ENCODE measurements at places on chromosomes 16 and 17.

- DNase-seq = no peak
Measured at GRCh38 chr17:35212668-35213067, 18.5 kb upstream of the SLC35G3 start.

DNA sequence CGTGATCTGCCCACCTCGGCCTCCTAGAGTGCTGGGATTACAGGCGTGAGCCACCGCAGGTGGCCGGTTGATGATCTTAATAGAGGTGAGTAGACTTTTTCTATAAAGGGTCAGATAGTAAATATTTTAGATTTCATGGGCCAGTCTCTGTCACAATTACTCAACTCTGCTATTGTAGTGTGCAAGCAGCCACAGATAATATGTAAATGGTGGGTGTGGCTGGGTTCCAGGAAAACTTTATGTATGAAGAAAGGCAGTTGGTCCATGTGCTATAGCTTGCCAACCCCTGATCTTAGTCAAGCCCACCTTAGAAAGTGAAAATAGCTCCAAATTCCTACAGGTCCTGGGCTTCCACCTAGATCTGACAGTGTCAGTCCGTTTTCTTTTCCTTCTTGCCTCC, 94.9 kb upstream of the PMFBP1 start:
- DNase-seq = no peak

GRCh38 chr17:77728871-77729270, 229.6 kb upstream of the TNRC6C start:
- DNase-seq = no peak

GRCh38 chr17:35700150-35700549, 31.3 kb upstream of the RASL10B start:
- no peak for DNase-seq

DNA sequence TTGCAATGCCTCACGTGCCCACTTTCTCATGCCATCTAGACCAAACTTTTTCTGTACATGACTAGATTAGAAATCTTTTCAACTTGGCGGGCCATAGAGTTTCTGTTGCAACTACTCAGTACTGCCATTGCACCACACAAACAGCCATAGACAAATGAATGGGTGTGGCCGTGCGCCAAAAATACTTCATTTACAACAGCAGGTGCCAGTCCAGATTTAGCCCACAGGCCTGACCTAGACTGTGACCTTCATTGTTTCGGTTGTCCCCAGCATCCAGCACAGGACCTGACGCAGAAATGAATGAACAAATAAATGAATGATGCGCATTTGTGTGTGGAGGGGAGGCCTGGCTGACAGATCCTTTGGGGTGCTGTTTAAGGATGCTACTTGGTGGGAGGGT, 14.3 kb upstream of the PDK2 start:
- no peak for DNase-seq

GRCh38 chr16:66095676-66096075, 270.8 kb upstream of the CDH5 start:
- no peak for DNase-seq

GRCh38 chr16:72723781-72724180, 324.1 kb downstream of the ZFHX3 start:
- DNase-seq = no peak

DNA sequence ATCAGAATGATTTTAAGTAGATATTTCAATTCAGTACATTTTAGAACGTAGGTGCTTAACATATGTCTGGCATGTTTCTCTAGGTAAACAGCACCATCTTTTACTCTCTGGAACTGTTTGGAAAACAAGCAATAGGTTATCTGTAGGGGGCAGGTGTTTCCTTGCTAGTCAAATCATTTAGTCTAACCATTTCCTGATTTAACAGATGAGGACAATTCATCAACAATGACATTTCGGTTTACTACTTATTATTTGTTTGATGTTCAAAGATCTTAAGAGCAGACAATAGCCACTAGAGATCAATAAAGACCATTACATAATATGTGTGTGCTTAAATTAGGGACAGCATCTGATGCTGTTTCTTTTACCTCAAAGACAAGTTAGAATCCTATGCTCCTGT, 173.1 kb downstream of the CEP112 start:
- DNase-seq = no peak

GRCh38 chr17:46770439-46770817, 48.1 kb downstream of the WNT3 start:
- DNase-seq = no peak

GRCh38 chr16:807347-808084, 7.0 kb upstream of the GNG13 start:
- peak; percentile 93 for DNase-seq

DNA sequence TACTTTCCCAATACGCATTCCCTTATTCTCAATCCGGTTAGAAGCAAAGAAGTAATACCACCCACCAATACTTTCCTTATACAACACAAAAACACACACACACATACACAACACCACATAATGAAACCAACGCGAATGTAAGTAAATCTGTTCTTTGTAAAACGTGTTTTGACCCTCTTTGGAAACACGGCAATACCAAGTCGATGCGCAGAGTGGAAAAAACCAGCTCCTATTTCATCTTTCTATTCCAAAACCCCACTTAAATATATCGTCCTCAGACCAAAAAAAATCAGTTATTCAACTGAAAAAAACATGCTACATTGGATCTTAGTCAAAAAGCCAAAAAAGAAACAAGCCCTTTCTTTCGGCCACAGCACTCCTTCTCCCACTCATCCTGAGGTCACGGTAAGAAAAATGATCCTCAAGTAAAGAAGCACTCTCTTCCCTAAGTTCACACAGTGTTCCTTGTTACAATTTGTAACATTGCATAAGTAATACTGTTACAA, 31.0 kb upstream of the ARL4D start:
- DNase-seq = no peak

DNA sequence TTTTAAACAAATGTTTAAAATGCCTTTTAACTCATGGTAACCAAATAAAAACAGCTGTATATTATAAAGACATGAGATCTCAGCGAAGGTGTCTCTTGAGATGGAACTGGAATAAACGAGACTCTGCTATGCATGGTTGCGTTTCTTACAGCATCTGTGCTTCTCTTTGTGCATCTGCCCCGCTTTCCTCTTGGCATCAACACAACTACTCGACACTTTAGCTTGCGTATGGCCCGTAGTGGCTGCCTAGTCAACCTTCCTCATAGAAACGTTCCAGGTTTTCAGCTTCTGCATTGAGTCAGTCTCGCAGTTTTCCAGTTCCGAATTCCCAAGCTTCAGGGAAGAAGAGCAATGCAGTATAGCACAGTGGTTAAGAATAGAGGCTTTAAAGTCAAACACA, 214.9 kb downstream of the CEP112 start:
- no peak for DNase-seq

DNA sequence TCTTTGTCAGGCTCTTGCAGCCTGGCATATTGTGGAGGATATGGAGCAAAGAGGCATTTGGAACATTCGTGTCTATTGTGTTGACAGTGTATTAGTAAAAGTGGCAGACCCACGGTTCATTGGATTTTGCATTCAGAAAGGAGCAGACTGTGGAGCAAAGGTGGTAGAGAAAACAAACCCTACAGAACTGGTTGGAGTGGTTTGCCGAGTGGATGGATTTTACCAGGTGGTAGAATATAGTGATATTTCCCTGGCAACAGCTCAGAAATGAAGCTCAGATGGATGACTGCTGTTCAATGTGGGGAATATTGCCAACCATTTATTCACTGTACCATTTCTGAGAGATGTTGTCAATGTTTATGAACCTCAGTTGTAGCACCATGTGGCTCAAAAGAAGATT, 44.5 kb downstream of the EFCAB13 start:
- DNase-seq = no peak

GRCh38 chr16:77967054-77967904, 55.1 kb upstream of the CLEC3A start:
- DNase-seq = peak; percentile 97

DNA sequence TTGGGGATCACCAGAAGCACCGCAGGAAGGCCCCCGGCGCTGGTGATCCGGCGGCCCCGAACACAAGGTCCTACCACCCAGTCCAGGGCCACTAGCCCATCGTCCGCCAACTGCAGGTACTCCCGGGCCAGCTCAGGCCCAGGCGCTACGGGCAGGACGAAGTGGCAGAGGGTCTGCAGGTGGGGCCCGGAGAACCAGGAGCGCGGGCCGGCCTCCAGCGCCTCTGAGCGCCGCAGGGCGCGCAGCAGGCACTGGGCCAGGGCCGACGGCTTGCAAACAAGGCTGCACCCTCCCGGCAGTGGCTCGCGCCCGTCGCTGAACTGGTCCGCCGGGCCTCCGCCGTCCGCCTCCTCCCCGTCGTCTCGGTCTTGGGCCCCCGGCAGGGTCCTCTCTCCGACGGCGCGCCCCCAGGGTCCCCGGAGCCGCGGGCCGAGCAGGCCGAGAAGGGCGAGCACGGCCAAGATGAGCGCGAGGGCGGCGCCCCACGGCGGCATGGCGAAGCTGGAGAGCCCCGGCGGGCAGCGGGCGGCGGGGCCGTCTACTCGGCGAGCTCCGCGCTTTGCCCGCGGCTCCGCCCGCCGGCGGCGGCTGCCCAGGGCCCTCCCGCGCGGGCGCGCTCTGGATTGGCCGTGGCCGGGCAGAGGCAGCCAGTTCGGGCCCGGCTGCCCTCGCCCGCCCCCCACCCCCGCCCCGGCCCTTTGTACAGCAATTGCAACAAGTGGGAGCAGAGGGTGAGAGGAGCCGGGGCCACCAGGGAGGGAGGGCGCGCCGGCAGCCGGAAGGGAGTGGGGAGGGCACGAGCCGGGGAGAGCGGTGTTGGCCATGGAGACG, at the start of gene ABHD15:
ABHD15 (minus strand) TSS at position 565 of the 831 bp plus-strand sequence; CDS start at position 494, 71 bp downstream.
- DNase-seq = no peak

DNA sequence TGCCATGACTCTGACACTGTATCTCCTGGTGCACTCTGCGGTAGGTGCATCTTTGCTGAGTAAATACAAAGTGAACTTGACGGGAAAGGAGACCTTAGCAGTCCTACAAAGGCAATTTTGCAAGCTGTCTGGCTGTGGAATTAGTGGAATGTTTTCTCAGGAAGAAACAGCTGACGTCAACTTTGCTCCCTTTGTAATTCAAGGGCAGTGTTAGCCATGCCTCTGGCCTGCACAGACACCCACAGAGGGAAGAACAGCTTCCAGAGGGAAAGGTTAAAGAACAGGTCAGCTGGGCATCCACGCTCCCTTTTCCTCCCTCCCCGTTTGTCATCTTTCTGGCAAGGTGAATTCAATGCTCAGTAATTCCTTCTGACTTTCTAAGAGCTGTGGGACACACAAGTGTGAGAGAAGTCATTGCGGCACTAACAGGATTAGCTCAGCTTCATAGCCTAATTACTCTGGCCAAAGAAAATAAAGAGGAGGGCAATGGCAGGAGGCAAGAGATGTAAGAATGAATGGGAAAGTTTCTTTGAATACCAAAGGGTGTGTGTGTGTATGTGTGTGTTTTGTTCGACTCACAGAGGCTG, 476.9 kb upstream of the GOT2 start:
- peak; percentile 87 for DNase-seq

- DNase-seq = no peak
Measured at GRCh38 chr16:57341062-57341440, 17.5 kb upstream of the CCL22 start.

DNA sequence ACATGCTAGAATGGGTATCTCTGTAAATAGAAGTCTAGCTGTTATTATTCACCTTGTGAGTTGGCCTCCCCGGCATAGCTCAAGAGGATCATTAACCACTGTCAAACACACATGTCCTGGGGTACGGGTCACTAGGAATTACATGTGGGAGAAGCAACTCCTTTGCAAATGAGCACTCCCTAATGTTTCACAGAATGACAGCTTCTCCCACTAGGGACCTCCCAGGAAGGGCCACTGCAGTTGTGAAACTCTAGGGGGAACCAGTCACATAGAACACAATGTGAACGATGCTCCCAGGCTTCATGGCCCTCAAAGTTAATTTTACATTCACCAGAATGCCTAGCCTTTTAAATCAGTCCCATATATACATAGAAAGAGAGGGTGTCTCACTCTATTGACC, 12.4 kb upstream of the ZNF19 start:
- no peak for DNase-seq

DNA sequence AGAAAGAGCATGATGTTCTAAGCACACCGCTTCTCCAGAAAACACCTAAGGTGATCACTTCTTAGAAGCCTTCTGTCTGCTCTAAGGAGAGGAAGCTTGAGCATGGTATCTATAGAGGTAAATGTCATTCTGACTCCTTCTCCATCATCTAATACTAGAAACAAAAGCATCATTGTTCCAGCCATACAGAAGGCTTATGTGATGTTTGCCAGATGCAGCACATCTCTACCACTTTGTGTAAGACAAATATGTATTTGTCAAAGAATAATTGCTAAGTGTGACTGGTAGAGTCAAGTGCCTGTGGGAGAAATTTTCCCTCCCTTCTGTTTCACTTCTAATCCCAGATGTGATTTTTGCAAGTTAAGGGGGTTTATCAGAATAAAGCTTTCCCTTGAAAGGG, 217.1 kb downstream of the HS3ST3A1 start:
- no peak for DNase-seq

DNA sequence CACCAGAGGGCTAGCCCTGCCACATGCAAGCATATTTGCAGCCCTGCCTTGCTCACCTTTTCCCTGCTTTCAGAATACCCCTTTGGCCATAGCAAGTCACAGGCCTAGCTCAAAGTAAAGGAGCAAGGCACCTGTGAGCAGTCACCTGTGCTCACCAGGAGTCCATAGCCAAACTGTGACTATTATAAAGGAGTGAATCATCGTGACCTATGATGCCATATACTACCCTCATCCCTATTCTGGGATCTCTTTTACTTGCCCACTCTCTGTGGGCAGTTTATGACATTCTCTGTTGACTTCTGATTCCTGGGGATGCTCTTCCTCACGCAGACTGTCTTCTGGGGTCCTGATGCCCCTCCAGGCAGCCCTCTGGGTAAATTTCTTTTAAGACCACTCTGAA, 200.5 kb upstream of the NLRP1 start:
- no peak for DNase-seq

DNA sequence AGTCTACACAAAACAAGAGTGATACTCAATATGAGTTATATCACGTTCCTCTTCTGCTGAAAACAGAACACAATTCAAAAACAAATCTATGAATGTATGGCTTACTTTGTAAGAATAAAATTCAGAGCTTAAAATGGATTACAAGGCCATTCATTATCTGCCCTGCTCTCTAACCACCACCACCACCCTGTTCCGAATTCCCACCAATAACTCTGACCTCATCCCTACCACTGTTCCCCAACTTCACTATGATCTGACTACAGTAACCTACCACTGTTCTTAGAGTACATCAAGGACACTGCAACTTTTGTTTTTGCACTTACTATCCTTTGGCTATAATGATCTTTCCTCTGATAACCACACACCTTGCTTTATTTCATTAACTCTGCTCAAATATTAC, 21.3 kb downstream of the FBXL20 start:
- DNase-seq = no peak

- no peak for DNase-seq
Measured at GRCh38 chr17:62791767-62792446, 16.2 kb downstream of the MARCHF10 start.

GRCh38 chr16:21980032-21980431, 20.9 kb downstream of the PDZD9 start:
- DNase-seq = no peak

GRCh38 chr16:70753228-70753627, 47.7 kb downstream of the VAC14 start:
- DNase-seq = no peak

GRCh38 chr17:56642424-56642823, 48.9 kb downstream of the NOG start:
- DNase-seq = no peak
